ENCODE measurements at places on chromosomes 4 and X.

GRCh38 chr4:24470666-24471485, 113.5 kb downstream of the DHX15 start:
- DNase-seq = no peak

DNA sequence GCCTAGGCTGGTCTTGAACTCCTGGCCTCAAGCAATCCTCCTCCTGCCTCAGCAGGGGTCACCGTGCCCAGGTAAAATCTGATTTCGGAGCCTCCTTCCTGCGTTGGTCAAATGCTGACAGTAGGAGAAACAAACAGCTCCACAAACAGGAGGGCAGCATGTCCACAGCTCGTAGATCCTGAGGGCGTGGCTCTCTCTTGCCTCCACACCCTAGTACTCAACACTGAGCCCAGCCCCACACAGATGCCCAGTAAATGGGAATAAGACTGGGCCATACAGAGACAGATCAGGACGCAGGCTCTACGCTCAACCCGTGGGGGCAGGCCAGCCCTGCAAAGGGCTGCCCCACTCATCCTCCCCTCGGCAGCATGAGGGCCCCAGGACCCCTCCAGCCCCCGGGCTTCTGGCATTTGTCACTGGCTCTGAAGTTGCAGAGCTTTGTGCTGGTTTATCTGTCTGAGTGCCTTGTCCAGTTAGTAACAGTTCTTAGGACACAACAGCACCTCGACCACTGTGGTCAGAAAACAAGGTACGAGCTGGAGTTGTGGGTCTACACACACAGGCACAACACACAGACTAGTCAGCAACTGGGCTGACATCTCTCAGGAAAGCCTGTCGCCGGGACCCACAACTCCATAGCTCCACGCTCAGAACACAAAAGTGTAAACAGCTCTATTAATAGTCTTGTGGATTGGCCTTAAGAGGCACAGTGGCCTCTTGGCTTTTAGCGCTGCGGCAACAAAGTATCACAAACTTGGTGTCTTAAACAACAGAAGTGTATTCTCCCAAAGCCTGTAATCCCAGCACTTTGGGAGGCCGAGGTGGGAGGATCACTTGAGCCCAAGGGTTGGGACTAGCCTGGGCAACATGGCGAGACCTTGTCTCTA, 5.2 kb downstream of the TNIP2 start:
- no peak for DNase-seq

- DNase-seq = no peak
Measured at GRCh38 chrX:17005712-17006368, 59.4 kb downstream of the REPS2 start.

- no peak for DNase-seq
Measured at GRCh38 chrX:15465347-15465746, 27.8 kb downstream of the PIR start.

GRCh38 chr4:126727461-126727860, 905.3 kb upstream of the INTU start:
- DNase-seq = no peak

GRCh38 chrX:10239611-10240064, 82.9 kb downstream of the CLCN4 start:
- no peak for DNase-seq

- no peak for DNase-seq
Measured at GRCh38 chr4:140099983-140100382, 54.0 kb downstream of the MAML3 start.

DNA sequence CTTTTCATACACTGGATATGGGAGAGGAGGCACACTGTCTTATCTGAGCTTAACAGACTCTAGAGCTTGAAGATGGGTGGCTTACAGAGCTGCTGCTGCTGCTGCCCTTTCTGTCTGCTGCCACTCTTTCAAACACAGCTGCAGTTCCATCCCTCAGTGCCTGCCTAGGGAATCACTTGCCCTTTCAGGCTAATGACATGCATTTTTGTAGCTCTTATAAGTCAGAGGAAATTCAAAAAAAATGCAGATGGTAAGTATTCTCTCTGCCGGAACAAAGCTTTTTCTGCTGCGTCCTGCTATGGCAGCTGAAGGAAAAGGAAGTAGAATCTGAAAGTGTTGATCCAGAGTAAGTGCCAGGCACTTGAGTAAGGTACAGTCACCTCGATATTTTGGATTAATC, 460.4 kb upstream of the DIAPH2 start:
- no peak for DNase-seq

DNA sequence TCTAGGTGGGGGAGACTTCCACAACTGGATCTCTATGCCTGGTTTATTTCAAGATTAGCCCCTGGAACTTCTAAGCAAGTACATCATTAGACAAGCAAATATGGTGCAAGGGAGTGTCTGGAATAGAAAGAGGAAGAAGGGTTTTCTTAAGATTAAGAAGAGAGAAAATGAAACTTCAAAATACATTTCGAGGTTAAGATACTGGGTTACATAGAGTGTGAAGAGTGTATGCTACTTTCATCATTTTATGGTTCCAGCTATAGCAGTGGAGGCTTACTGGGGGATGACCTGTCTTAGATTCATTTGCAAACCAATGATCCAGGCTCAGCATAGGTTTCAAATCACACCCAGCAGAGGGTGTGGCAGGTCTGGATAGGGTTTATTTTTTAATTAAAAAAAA, 144.4 kb upstream of the GATB start:
- DNase-seq = no peak

DNA sequence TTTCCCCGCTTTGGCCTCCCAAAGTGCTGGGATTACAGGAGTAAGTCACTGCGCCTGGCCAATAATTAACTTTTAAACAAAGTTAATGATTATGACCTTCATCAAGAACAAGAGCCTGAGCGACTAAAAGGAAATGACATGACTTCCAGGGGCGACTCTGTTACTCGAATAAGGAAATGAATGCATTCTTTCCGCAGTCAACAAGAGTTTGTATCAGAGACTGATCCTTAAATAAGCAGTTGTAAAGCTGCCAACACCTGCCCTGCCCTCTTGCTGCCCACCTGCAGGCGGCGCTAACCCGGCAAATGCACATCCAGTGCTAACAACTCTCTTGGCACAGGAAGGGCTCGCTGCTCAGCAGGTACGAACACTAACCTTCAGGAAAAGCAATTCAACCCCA, 27.3 kb downstream of the WDR1 start:
- DNase-seq = no peak

- no peak for DNase-seq
Measured at GRCh38 chr4:157700898-157701694, 471.7 kb downstream of the GASK1B start.

GRCh38 chr4:108838451-108838850, 75.6 kb upstream of the ETNPPL start:
- DNase-seq = no peak

- DNase-seq = no peak
Measured at GRCh38 chr4:78737035-78737434, 39.1 kb upstream of the BMP2K start.

DNA sequence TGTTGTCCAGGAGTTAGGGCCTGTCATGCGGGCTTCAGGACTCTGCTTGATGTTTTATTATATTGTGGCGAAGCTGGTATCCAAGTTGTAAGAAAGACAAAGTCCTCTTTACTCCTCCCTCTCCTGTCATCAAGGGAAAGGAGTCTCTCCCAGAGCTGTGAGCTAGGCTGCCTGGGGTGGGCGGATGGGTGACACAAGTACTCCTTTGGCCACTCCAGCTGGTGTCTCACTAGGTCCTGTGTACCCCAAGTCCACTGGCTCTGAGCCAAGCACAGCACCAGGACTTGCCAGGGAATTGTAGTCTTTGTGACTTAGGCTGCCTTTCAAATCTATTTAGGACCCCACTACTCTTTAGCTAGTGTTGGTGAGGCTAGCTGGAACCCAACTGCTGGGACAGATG, 36.7 kb upstream of the RPS6KA6 start:
- DNase-seq = no peak

DNA sequence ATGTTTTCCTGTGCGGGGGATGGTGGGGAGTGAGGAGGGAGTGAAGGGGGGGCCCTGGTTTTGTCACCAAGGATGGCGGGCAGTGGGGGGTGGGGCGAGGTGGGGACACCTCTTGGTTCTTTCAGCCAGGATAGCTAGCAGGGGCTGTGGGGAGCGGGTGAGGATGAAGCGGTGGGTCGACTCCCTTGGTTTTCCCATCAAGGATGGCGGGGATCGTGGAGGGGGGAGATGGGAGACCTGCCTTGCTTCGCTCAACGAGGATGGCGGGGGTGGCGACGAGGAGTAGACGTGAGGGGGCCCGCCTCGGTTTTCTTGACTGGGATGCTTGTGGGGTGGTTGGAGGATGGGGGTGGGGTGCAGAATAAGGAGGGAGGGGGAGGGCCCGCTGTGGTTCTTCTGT, 643 bp downstream of the FHL1 start:
- no peak for DNase-seq

DNA sequence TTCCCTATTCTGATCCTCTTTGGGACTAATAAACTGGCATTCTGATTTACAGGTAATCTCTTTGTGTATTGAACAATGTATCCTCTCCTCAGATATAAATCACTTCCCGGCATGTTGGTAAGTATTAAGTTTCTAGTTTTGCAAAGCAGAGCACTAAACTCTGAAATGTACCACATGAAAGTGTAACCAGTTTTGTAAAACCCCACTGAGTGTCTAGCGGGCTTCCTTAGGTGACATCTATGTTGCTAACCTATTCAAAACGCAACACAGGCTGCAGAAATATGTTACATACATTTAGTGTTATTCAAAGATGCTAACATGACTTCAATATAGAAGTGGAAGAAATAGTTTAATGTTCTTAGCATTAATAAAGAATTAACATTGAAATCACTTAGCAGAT, 25.2 kb downstream of the DNAJB14 start:
- DNase-seq = no peak

- no peak for DNase-seq
Measured at GRCh38 chr4:7399440-7400234, 35.1 kb downstream of the PSAPL1 start.

GRCh38 chrX:111410590-111411078, 1.4 kb downstream of the DCX start:
- no peak for DNase-seq

DNA sequence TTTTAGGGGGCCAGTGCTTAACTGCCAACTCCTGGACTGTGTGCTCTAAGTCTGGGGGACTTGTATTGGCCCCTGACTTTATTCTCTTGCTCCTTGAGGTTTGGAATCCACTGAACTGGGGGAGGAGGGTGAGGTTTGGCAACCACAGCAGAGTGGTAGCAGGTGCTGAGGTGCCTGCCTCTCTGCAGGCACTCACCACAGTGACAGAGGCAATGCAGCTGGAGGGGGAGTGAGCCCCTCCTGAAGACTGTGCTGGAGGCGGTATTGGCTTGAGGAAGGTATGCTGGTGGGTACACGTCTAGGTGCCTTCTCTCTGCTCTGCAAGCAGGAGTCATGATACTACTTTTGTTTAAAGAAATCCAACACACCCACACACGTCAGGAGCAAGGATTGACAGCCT, 24.6 kb downstream of the CFAP299 start:
- no peak for DNase-seq

DNA sequence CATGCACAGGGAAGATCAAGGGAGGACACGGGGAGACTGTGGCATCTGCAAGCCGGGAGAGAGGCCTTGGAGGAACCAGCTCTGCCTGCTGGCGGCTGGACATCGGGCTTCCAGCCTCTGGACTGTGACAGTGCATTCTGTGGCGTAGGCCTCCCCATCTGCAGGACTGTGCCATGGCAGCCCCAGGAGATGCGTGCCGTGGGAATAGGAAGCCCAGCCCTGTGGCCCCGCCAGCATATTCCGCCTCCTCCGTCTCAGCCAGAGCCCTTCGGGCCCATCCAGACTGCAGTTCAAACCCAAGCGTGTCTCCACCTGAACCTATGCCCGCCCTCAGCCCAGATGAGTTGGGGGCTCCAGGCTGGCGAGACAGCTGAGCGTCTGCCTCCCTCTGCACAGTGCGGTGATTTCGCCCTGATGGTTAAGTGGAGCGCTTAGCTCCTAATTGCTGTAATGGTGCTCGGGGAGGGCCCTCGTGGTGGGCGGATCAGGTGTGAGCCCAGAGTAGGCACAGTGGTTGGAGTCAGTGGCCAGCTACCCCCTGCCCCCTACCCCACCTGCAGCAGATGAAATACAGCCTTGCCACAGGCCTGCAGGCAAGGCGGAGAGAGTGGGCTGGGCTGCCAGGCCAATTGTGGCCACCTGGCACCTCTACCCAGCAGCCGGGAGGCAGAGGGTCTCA, 133.9 kb downstream of the HMX1 start:
- DNase-seq = no peak

GRCh38 chr4:173930329-173930967, 353.0 kb downstream of the FBXO8 start:
- DNase-seq = no peak

DNA sequence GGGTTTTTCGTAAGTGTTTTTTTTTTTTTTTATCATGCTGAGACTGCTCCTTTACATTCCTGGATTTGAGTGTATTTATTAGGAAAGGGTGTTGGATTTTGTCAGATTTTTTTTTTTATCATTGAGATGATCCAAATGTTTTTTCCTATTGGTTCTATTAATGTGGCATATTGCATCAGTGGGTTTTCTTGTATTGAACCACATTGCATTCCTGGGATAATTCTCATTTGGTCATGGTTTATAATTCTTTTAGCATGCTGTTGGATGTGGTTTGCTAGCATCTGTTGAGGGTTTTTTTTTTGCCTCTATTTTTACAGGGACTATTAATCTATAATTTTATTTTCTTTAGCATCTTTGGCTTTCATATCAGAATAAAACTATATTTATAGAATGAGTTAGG, 28.8 kb downstream of the COL4A5 start:
- no peak for DNase-seq

GRCh38 chr4:158604369-158604768, 67.3 kb downstream of the C4orf46 start:
- DNase-seq = no peak

DNA sequence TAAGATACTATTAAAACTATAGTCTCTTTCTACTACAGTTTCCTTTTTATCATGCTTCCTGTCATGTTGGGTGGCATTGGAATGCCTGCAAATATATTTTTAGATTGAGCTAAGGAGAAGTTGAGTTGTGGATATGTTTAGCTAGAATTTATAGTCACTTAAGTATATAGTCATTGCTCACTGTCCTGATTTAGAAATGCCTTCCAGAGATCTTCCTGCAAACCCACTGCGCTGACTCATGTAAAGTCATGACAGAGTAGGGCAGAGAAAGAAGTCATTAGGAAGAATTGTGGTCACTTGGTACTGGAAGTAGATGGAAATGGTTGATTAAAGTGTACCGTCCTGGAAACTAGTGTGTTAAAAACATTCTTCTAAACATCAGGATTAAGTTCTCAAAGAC, 490.3 kb upstream of the PABPC4L start:
- no peak for DNase-seq

- DNase-seq = no peak
Measured at GRCh38 chr4:159106636-159107035, 3.8 kb downstream of the RAPGEF2 start.

Data from GM12864 (cell line).